ENCODE measurements at places on chromosomes 2 and 18.

- no peak for DNase-seq
These were observed 22.0 kb downstream of the PDCL3 start for GRCh38 chr2:100584816-100585215.

GRCh38 chr18:77203071-77203470 is 46.6 kb upstream of the GALR1 start:
- no peak for DNase-seq

DNA sequence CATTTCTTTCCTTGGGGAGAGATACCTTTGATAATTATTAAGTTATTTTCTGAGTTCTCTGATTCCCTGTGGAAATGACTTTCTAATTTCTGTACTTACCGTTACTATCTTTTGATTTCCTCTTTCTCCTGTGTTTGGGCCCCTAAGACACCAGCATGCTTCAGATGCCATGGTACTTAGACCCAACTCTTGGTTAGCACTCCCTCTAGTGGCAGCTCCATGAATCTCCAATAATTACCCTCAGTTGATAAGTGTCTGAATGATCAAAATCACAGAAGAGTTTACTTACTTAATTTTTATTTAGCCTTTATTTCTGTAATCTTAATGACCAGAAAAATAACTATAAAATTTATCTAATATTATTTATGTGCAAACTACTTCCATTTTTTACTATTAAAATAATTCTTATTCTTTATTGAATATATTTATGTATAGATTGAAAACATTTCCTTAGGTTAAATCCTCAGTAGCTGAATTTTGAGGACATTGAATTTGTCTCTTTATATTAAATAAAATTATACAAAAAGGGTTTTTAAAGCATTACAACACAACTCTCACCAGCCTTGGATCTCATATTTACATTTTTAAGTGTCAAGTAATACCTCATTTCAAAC is 300.4 kb downstream of the KCNS3 start:
- DNase-seq: peak; percentile 49

DNA sequence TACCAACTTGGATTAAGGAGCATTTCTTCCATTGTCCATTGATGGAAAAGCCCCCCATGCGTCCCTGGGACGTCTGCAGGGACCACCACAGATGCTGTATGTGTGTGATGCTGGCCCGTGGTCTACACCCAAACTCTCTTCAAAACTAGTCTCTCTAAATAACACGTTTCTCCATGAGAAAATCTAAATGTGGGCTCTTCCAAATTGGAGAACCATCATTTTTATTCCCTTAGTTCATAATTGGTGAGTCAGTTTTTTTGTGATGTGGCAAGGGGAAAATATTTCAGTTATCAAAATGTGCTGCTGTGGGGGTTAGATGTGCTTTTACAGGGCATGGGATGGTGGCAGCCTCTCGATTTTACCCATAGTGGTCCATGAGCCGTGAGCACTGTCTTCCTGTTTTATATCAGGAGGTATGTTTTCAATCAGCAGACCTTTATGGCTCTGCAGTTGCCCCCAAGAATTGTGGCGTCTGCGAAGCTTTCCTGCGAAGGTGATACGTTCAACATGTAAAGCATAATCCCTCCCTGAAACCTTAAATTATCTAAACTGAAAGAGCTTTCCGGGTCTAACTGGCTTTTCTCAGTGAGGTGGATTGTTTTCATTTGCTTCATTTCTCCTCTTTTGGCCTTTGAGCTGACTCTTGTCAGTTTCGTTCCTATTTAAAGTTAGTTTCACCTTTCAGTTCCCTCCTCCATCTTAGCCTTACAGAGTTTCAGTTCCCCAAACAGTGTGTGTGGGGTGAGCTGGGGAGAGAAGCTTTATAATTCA is 78.4 kb downstream of the SETBP1 start:
- no peak for DNase-seq

DNA sequence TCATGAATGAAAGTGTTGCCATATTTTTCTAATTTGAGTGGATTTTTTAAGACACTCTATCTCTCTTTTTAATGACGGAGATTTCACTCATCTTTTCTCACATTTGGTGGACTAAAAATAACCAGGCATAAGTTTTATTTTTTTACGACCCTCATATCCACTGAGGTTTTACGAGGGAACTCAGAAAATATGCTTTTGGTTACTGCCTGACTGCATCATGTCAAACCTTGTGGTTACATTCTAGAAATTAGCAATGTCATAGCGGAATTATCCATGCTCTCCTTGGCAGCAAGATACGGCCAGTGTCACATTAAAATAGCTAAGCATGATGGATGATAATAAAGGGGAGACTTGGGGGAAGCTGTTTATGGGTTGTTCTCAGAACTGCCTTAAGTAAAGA is 428.6 kb upstream of the FSHR start:
- DNase-seq: no peak

DNA sequence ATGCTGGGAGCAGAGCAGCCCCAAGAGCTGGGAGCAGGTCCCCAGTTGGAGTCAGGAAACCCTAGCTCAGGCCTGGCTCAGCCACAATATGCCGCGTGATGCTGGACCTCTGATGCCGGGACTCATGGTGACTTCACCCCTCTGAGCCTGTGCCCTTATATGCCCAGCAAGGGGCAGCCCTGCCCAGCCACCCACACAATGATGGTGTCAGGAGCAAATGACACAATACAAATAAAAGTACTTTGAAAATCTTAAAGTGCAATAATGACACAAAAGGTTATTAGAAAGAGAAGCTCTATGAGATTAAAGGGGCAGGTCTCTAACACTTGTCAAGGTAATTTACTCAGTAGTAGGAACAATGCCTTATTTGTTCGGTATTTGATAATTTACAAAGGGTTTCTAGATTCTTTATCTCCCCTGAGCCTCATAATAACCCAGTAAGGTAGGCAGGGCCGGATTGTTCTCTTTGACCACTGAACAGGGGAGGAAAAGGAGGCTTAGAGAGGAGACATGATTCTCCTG is 18.3 kb upstream of the KIF3C start:
- no peak for DNase-seq

DNA sequence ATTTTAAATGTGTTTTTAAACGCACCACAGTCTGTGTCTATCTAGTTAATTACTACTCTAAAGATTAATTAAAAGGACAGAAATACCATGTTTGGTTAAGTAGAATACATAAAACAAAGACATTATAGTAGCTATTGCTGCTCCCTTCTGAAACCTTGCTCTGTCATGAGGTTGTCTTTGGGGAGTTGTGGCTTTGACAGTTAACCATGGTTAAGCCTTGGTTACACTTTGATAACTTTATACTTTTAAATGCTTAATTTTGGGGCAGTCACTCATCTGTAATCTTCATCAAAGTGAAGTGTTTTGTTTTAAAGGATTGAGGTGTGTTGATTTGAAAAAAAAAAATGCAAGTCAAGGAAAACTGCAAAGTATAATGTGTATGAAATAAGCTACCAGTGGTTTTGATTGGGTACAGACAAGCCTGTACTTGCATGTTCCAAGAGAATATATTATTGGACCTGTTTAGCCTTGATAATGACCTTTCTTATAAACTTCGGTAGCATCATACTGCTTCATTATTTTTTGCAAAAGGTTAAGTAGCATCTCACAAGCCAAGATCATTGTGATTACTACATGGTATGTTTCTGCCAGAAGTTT is 29.8 kb upstream of the TBR1 start:
- DNase-seq: no peak

GRCh38 chr18:79309614-79310358 is 85.9 kb upstream of the NFATC1 start:
- no peak for DNase-seq

- DNase-seq: no peak
These were observed 100.5 kb upstream of the MGAT5 start for GRCh38 chr2:134153294-134153880.

GRCh38 chr2:128363934-128364361 is 45.3 kb upstream of the HS6ST1 start:
- no peak for DNase-seq

DNA sequence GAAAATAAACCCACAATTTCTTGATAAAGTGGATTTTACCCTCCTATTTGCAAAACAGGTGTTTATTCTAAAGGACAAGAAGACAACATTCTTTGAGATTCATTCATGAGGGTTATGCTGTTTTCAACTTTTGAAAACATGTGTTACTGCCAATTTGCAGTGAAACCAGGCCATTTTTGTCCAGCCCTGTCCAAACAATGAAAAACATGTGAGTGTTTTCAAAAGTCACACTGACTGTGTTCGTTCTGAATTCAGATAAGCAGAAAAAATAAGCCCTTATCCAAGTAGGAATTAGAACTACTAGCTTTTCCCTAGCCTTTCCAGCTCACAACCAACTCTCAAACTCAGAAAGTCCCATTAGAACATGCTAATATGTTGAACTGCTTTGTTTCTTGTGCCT is 148.1 kb upstream of the PID1 start:
- no peak for DNase-seq

GRCh38 chr2:192696857-192697256 is 502.1 kb upstream of the TMEFF2 start:
- DNase-seq: no peak

DNA sequence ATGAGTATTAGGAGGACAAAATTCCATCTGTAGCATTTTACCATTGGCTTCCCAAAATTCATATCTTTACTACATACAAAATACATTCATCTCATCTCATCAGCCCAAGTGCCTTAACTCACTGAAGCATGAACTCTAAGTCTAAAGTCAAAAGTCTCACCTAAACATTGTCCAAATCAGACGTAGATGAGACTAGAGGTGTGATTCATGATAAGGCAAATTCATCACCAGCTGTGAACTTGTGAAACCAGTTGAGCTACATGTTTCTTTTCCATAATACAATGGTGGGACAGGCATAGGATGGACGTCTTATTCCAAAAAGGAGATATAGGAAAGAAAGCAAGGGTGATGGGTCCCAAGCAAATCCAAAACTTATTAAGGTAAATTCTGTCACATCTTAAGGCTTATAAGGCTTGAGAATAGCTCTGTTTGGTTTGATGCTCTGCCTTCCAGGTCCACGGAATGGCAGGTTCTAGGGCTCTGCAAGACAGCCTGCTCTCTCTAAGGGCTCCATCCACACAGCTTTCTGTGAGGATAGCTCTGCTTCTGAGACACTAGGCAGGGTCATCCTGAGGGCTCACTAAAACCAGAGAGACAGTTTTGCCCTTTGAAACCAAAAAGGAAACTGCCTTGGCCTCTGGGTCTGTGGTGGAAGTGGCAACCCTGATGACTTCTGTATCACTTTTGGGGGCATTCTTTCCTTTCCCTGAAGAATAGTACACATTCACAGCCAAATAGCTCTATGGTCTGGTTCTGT is 9.6 kb downstream of the IFIH1 start:
- DNase-seq: no peak

DNA sequence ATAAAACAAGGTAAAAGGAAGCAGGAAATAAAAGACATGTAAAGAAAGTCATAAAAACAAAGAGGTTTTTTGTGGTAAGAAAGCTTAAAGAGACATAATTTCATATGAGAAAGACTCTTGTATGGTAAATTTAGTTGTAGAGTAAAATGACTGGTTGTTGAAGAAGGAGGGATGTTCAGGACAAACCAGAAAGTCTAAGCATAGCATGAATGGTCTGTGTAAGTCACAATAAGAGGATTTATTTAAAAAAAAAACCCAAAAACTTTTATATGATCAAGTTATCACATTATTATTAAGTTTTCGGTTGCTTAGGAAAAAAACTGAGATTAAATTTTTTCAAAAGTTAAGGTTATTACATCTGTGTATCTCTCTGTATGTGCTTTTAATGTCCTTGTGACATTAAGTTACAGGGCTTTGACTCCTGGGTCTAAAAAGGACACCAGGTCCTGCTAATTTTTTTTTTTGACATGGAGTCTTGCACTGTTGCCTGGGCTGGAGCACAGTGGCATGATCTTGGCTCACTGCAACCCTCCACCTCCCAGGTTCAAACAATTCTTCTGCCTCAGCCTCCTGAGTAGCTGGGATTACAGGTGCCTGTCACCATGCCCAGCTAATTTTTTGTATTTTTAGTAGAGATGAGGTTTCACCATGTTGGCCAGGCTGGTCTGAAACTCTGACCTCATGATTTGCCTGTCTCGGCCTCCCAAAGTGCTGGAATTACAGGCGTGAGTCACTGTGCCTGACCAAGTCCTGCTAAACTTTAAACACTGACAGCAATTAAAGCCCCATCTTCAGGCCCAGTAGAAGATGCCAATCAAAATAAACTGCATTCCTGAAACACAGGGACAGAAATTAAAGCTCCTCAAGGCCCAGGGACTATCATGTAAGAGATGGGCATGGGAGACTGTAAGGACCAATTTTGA is 14.2 kb upstream of the OXER1 start:
- DNase-seq: no peak

GRCh38 chr2:49837561-49838293 is 683.4 kb upstream of the FSHR start:
- no peak for DNase-seq

DNA sequence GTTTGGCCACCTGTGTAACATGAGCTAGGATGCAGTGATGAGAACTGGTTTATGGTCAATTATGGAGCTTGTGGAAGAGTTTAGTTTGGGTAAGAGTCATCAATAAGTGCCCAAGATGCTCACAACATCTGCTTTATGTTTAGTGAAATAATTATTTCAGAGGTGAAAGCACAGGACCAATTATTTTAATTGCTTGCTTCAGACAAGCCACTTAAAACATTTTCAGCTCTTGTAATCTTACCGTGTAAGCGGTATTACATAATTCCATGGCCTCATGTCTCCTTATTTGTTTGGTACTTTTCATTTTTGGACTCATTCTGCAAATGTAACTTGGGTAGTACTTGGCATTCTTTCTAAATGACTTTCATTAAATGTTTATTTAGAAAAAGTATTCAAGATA is 5.4 kb downstream of the B3GNT2 start:
- DNase-seq: no peak

- no peak for DNase-seq
These were observed 50.9 kb upstream of the KCNE4 start for GRCh38 chr2:223000872-223001796.

DNA sequence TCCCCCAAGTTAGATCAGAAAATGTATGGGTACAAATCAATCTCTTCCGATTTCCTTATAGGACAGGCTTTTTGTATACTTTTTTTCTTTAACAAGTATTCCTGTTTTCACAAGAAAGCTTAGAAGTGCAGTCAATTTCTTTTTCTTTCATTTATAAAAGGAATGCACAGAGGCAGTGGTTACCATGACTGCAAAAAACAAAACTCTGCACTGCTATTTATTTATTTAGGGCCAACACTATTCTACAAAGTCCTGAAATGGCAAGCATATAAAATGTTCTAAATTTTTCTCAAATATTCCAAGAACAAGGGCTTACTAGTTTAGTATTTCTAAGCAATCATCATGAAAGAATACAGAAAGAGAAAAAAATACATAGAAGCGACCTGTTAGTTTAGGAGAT is 22.2 kb downstream of the ATAD2B start:
- DNase-seq: no peak

GRCh38 chr18:57951117-57951796 is 92.8 kb upstream of the NEDD4L start:
- no peak for DNase-seq

- DNase-seq: no peak
These were observed 13.0 kb downstream of the FER1L5 start for GRCh38 chr2:96655526-96655925.

- DNase-seq: no peak
These were observed 99.6 kb downstream of the SGPP2 start for GRCh38 chr2:222523783-222524544.

GRCh38 chr18:8116341-8117005 is 492.8 kb upstream of the RAB12 start:
- no peak for DNase-seq

- DNase-seq: peak; percentile 36
These were observed 12.6 kb downstream of the ITPRID2 start for GRCh38 chr2:181904022-181904632.
